ENCODE measurements at places on chromosomes 16 and 17.
A peak's percentile ranks its signal among the peaks of the same experiment; 100 is the strongest.

GRCh38 chr17:73874008-73874720 lies 229.9 kb upstream of the SDK2 start:
- no peaks in the 10 kb centered on the region for H3K27me3 ChIP-seq
- H3K4me3 ChIP-seq = no peak overlapping the region
- DNase-seq = no peak
- H3K36me3 ChIP-seq = no peaks in the 10 kb centered on the region

- no peak overlapping the region for H3K4me3 ChIP-seq
- peaks cover 51% of the 10 kb centered on the region for H3K36me3 ChIP-seq
- peaks cover 25% of the 10 kb centered on the region for H3K4me1 ChIP-seq
- no peaks in the 10 kb centered on the region for H3K27me3 ChIP-seq
- DNase-seq = no peak
Measured at GRCh38 chr16:27226476-27226875, 23.1 kb downstream of the KDM8 start.

DNA sequence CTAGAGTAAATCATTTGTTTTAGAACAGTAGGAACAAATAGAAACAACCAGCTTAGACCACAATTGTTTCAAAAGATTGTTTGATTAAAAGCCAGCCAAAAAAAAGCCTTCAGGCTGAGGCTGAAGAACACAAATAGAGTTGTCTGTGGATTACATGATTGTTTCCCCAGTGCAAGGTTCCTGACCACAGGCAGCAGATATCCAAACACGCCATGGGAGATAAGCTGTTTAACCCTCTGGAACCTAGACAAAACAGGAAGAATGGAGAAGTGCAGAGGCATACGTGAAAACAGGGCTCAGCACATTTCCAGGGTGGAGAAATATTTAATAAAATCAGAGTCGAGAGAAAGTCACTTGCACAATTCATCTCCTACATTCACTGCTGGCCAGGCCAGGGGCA lies 21.0 kb downstream of the ATPAF2 start:
- H3K36me3 ChIP-seq = peaks cover 10% of the 10 kb centered on the region
- H3K4me1 ChIP-seq = peaks cover 5% of the 10 kb centered on the region
- DNase-seq = no peak
- no peaks in the 10 kb centered on the region for H3K27me3 ChIP-seq
- no peak overlapping the region for H3K4me3 ChIP-seq

- no peak for DNase-seq
- H3K27ac ChIP-seq = no peak overlapping the region
- peaks cover 2% of the 10 kb centered on the region for H3K36me3 ChIP-seq
- no peak overlapping the region for H3K4me3 ChIP-seq
- peaks cover 2% of the 10 kb centered on the region for H3K4me1 ChIP-seq
Measured at GRCh38 chr17:31544186-31544585, 152.7 kb downstream of the RAB11FIP4 start.

DNA sequence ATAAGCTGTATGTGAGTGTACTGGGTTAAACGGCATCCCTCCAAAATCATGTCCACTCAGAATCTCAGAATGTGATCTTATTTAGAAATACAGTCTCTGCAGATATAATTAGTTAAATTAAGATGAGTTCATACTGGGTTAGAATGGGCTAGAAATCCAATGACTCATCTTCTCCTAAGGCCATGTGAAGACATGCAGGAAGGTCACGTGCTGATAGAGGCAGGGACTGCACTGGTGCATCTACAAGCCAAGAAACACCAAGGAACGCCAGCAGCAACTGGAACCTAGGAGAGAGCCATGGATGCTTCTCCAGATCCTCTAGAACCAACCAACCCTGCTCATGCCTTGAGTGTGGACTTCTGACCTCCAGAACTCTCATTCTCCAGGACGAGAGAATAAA lies 241.0 kb downstream of the XYLT1 start:
- H3K4me1 ChIP-seq = peaks cover 14% of the 10 kb centered on the region
- peaks cover 9% of the 10 kb centered on the region for H3K36me3 ChIP-seq
- DNase-seq = no peak
- no peak overlapping the region for H3K27ac ChIP-seq
- H3K4me3 ChIP-seq = no peak overlapping the region

GRCh38 chr16:29699324-29700219 lies 20.6 kb downstream of the QPRT start:
- no peaks in the 10 kb centered on the region for H3K27me3 ChIP-seq
- no peak for DNase-seq
- H3K36me3 ChIP-seq = no peaks in the 10 kb centered on the region
- H3K27ac ChIP-seq = no peak overlapping the region

DNA sequence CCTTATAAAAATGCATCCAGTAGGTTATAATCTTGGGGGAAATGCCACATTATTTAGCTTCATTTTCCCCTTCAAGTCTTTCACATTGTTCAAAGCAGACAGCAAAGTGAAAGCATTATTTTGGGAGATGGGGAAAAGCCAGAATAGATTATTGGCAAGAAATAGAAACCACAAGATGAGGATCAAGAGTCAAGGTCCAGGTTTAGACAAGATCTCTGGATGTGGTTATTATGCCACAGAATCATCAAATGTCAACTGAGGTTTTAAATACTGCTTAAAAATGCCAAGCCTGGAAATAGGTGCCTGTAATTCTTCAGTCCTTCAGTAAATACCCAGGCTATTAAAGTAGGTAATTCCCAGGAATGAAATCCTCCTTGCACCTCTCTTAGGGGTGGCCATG lies 65.1 kb upstream of the ALOX12 start:
- DNase-seq = no peak
- peaks cover 3% of the 10 kb centered on the region for H3K27me3 ChIP-seq
- H3K27ac ChIP-seq = no peak overlapping the region

- no peak overlapping the region for H3K27ac ChIP-seq
- H3K4me3 ChIP-seq = no peak overlapping the region
- H3K4me1 ChIP-seq = peaks cover 3% of the 10 kb centered on the region
- no peak for DNase-seq
Measured at GRCh38 chr16:87598431-87598830, 3.9 kb upstream of the JPH3 start.

DNA sequence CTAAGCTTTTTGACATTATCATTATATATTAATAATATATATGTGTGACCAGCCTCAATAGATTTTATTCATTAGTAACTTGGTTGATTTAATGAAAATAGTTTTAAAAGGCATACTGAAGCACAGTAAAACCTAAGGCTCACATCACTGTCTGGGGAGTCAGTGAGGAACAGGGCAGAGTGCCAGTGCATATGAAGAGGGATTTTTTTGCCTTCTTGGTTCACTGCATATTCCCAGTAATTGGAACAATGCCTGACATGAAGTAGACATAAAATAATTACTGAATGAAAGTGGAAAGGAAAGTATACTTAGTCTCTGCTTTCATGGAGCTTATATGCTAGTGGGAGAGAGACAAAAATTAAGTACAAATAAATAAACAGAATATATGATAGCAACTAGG lies 81.1 kb downstream of the FTO start:
- peaks cover 1% of the 10 kb centered on the region for H3K36me3 ChIP-seq
- no peak overlapping the region for H3K4me3 ChIP-seq
- no peaks in the 10 kb centered on the region for H3K27me3 ChIP-seq

- no peaks in the 10 kb centered on the region for H3K36me3 ChIP-seq
- DNase-seq = no peak
- H3K4me1 ChIP-seq = no peaks in the 10 kb centered on the region
- H3K27ac ChIP-seq = no peak overlapping the region
- no peak overlapping the region for H3K4me3 ChIP-seq
Measured at GRCh38 chr17:69147460-69147859, 5.8 kb upstream of the ABCA6 start.

DNA sequence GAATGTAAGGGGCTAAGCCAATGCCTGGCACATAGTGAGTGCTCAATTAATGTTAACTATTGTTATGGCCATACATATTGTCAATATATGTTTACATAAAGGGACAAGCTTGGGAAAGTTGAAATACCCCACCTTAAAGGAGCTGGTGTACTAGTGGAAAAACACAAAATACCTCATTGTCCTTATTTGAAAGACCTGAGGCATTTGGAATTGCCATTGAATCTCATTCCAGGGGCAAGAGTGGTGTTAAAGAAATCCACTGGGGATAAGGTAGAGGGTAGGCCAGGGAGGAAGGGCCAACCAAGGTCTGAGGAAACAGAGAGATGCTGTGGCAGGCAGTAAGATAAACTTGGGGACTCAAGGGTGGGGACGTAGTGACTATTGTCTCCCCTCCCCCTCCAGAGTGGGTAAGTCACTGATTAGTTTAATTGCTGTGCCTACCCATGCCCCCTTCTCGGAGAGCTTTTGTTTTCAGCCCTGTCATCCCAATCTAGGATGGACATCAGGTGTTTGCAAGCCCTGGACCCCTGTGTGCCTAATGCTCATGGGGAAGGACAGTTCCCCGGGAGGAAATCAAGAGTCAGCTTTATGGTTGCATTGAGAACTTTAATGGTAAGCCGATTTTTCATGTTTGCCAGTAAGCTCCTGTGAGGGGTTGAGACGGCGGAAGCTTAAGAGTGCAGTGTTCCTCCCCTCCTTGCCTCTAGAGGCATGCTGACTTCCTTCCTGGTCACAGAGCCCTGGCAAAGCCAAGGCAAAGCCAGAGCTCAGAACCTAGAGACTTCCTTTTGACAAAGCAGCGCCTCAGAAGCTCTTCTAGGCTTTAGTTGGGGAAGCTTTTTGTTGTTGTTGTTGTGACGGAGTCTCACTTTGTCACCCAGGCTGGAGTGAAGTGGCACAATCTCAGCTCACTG lies 2.5 kb upstream of the HEATR9 start:
- H3K27ac ChIP-seq = no peak overlapping the region
- H3K4me1 ChIP-seq = peaks cover 42% of the 10 kb centered on the region
- no peak overlapping the region for H3K4me3 ChIP-seq
- peak; percentile 82 for DNase-seq
- H3K27me3 ChIP-seq = no peaks in the 10 kb centered on the region

DNA sequence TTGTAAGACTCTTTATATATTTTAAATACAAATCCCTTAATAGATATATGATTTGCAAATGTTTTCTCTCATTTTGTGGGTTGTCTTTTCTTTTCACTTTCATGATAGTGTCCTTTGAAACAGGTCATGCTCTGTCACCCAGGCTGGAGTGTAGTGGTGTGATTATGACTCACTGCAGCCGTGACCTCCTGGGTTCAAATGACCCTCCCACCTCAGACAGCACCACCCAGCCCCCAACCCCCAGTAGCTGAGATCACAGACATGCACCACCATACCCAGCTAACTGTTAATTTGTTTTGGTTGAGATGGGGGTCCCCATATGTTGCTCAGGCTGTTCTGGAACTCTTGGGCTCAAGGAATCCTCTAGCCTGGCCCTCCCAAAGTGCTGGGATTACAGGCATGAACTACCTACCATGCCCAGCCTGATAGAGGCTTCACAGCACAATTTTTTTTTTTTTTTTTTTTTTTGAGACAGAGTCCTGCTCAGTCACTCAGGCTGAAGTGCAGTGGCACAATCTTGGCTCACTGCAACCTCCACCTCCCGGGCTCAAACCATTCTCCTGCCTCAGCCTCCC lies 18.5 kb upstream of the TMIGD1 start:
- H3K4me3 ChIP-seq = no peak overlapping the region
- no peaks in the 10 kb centered on the region for H3K27me3 ChIP-seq
- H3K4me1 ChIP-seq = peaks cover 9% of the 10 kb centered on the region

GRCh38 chr17:17994271-17995069 lies 21.8 kb downstream of the DRC3 start:
- H3K4me1 ChIP-seq = no peaks in the 10 kb centered on the region
- no peak overlapping the region for H3K27ac ChIP-seq

DNA sequence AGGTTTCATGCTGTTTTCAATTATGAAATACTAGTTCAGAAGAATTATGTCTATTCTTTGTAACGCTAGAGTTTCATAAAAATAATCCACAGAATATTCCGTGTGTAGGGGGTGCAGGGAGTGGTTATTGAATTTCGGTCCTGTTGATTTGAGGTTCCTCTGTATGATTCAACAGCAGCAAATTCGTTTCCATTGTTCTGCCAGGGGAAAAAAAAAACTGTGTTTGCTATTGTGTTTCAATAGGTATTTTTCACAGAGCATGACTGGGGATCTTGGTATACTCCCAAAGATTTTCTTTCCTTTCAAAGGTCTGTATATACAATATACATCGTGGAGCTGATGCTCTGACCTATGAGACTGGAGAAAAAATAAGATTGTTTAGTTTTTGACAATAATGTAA lies 15.8 kb downstream of the SHISA9 start:
- peaks cover 3% of the 10 kb centered on the region for H3K27me3 ChIP-seq
- no peaks in the 10 kb centered on the region for H3K36me3 ChIP-seq
- no peaks in the 10 kb centered on the region for H3K4me1 ChIP-seq
- no peak overlapping the region for H3K27ac ChIP-seq
- no peak for DNase-seq
- H3K4me3 ChIP-seq = no peak overlapping the region
